ENCODE measurements at places on chromosomes 12 and 14.
A peak's percentile ranks its signal among the peaks of the same experiment; 100 is the strongest.

DNA sequence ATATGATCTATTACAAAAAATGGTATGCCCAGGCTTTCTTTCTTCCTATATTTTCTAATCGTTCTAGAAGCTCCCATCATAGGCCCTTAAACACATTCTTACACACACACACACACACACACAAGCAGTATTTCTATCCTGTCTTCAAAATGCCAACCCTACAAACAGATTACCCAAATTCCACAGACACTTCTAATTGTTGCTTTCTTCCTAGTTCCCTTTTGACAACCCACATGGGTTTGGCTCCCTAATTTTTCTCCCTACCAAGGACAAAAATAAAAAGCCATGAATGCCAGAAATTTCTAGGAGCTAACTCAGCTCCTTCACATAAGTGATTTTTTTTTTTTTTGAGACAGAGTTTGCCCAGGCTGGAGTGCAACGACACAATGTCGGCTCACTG, 60.3 kb upstream of the NTF3 start:
- no peak for DNase-seq

GRCh38 chr14:22900081-22900799, 17.2 kb downstream of the REM2 start:
- DNase-seq = no peak

- no peak for DNase-seq
Measured at GRCh38 chr12:28456934-28457710, 266.9 kb downstream of the CCDC91 start.

DNA sequence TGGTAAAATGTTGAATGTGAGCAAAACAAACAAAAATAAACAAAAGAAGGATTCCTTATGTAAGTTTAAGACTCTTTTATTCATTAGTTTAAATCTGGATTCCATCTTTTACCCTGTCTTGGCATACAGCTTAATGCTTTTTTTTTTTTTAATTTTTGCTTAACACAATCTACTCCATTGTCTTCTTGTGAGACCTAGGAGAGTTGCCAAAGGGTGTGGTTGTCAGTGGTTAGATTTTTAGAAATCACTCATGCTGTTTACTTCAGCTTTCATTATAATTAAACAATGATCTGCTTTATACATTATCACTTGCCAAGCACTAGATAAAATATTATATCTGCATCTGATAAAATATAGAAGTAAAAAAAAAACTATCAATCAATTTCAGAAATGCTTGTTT, 77.7 kb upstream of the KITLG start:
- DNase-seq = no peak

- DNase-seq = peak; percentile 42
Measured at GRCh38 chr12:124852329-124852831, 11.3 kb downstream of the SCARB1 start.

GRCh38 chr14:92978229-92979021, 55.5 kb downstream of the CHGA start:
- DNase-seq = no peak

GRCh38 chr12:53324113-53324778, 2.8 kb upstream of the AAAS start:
- DNase-seq = peak; percentile 75

- no peak for DNase-seq
Measured at GRCh38 chr14:53151523-53152183, 1.5 kb downstream of the DDHD1 start.

DNA sequence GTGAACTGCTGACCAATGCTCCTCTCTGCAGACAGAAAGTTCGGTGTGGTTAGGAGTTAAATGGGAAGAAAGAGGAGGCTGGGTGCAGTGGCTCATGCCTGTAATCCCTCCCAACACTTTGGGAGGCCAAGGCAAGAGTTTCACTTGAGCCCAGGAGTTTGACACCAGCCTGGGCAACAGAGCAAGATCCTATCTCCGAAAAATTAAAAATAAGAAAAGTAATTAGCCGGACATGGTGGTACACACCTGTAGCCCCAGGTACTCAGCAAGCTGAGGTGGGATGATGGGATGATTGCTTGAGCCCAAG, 19.0 kb downstream of the ATXN2 start:
- no peak for DNase-seq

DNA sequence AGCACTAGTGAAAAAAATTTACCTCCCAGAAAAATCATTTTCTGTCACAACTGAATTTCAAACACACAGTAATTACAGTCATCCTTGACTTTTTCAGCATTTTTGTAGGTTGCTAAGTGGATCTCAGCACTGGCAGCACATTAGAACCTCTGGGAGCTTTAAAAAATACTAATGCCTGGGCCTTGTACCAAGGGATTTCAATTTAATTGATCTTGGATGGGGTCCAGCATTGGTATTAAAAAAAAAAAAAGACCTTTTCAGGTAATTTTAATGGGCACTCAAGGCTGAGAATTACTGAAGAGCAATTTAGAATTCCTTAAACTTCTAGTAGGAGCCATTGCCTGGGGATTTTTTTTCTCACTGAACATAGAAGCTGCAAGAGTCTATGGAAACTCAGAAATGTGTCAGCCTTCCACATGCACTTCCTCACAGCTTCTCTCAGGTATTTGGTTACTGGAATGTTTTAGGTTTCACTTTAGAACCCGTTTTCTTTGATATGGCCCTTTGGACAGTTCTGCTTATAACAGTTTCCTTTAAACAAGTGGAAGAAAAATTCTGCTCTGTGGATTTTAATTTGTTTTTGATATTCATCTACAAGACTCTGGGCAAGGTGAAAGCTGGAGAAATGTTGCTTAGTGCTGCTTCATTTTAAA, 88.5 kb upstream of the DACT1 start:
- no peak for DNase-seq

- no peak for DNase-seq
Measured at GRCh38 chr12:111828338-111828979, 13.6 kb upstream of the MAPKAPK5 start.

DNA sequence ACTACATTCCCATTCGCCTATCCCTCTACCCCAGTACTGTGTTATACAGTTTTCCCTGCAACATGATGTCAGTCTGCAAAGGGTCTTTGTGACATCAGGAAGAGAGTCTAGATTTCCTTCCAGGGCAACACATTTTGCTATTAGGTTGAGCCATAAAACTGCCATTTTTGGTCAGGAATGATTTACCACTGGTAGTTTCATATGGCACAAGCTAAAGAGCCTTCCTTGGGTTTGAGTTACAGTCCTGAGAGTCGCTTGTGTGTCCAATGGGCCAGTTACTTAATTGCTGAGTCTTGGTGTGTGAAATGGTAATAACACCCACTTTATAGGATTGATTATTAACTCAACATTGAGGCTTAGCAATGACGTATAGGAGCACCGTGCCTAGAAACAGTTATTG, 22.6 kb upstream of the AMIGO2 start:
- DNase-seq = no peak

DNA sequence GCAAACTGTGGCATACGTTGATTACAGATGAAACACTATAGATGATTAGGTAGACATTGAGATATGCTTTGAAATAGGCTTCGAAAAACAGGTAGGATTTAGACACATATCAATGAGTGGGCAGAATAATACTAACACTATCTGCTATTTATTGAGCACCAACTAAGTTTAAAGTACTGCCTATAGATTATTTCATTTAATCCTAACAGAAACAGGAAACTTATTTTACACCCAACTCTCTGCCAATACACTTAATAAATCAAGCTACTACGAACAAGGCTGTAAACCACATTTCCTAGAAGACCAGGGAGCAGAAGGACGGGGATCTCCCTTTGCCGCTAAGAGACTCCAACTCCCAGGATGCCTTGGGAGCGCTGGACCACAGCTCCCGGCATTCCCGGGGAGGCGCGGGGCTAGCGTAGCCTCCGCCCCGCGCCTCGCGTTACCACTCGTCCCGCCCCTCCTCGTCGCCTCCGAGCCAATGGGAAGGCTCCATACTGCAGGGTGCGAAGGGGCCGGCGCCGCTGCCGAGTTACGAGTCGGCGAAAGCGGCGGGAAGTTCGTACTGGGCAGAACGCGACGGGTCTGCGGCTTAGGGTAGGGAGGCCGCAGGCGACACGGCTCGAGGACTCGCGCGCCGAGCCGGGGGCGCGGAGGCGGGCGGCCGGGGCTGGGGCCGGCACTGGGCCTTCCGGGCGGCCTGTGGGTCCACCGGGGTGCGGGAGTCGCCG, at the start of gene VRK1:
Gene VRK1, plus strand, starts transcription at position 532 of the 731 bp plus-strand sequence. CDS start 36,090 bp downstream, outside the sequence.
- peak; percentile 93 for DNase-seq

GRCh38 chr14:61847861-61848260, 85.6 kb downstream of the SNAPC1 start:
- no peak for DNase-seq

GRCh38 chr12:3084742-3085141, 7.6 kb downstream of the TSPAN9 start:
- no peak for DNase-seq

DNA sequence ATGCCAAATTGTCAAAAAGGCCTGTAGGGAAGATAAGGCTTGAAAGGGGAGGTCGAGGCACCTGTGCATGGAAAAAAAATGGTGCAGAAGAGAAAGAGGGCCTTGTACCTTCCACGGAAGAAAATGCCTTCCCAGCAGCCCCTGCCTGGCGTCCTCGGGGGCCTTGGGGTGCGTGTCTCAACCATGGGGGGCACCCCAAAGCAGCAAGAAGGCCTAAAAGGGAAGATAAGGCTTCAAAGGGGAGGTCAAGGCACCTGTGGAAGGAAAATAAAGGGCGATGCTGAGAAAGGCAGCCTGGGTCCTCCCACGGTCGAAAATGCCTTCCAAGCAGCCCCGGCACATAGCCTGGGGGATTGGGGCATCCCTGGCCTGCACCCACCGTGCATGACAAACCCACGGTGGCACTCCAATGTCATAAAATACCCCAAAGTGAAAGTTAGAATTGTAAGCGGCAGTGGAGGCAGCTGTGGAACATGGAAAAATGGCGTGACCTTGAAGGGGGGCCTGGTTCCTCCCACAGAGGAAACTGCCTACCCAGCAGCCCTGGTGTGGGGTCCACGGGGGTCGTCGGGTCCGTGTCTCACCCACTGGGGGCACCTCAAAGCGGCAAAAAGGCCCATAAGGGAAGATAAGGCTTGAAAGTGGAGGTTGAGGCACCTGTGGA, 275.0 kb downstream of the ALG10 start:
- DNase-seq = no peak

DNA sequence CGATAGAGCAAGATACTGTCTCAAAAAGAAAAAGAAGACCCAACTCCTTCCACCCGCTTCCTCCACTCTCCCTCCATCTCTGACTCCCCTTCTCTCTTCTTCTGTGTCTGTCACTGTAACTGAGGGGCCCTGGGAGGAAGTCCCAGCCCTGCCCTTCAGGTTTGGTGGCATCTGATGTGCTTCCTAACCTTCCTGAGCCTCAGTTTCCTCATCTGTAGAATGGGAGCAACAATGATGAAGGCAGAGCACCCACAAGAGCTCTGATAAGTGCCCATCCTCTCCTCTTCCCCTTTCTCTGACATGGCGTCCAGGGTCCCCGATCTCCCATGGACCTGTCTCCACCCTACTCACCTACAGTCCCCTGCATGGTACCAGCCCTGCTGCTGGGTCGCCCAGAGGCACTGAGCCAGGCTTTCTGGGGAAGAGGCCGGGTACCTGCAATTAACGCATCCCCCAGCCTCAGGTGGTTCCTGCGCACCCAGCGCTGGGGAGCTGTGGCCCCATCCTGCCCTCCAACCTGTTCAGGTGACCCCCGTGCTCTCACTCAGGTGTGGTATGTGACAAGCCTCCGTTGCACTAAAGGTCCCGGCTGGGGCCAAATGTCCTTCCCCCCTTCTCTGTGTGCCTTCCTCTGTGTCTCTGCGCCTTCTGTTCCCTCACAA, 13.2 kb downstream of the FOXN4 start:
- no peak for DNase-seq

- no peak for DNase-seq
Measured at GRCh38 chr14:54535126-54535525, 25.4 kb downstream of the CGRRF1 start.

DNA sequence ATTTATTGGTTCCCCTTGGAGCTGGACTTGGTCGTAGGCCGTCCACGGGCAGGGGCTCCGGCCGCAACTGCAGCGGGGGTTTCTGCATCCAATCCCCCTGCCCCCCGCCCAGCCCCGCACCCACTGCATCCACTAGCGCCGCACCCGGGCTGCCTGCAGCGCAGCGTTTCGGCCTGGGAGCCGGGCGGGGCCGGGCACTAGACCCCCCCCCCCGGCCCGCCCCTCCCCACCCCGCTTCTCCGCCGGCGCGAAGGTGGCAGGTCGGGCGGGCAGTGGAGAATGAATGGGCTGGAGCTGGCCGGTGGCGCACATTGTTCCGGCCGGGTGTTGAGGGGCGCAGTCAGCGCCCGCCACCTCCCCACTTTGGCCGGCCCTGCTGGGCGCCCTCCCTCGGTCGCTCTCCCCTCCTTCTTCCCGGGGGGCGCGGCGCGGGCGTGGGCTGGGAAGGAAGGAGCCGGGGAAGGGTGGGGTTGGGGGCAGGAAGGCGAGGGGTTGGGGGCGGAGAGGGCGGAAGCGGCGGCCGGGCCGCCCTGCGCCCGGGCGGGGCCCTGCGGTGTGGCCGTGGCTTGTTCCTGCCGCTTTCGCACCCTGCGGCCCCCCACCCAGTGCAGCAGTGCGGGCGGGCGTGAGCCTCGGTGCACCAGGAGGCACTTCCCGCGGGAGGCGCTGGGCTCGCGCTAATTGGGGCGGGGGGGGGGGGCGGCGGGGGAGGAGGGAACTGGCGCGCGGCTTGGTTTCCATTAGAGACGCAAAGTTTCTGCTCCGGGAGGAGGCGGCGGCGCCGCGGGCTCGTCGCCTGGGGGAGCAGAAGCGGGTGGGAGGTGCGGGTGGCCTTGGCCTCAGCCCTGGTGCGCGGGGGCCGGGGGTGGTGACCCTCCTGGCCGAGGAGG, 841 bp downstream of the CALM1 start:
- peak; percentile 87 for DNase-seq

DNA sequence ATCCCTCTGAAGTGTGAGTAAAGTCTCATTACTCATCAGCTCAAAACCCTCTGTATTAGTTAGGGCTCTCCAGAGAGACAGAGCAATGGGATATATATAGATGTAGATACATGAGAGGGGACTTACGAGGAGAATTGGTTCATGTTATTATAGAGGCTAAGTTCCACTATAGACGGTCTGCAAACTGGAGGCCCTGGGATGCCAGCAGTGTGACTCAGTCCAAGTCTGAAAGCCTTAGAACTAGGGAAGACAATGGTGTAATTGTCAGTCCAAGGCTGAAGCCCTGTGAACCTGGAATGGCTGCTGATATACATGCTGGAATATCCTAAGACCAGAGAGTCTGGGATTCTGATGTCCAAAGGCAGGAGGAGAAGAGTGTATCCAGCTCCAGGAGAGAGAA, 57.3 kb upstream of the CEP83 start:
- no peak for DNase-seq

DNA sequence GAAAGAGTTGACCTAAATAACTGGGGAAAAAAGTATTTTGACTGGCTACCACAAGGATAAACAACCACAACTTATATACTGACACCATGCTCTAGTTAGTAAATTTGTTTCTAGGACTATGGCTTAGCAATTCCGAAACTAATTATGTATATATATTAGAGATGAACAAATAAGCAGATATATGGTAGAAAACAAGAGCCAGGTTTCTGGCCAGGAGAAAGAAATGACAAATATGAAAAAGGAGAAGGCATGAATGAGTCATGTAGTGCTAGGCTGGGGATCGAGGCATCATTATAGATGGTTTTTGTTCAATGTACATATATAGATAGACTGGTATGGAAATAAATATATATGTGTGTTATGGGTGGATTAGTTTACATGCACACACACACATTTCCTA, 5.5 kb upstream of the LRRC74A start:
- DNase-seq = no peak
